ENCODE measurements at places on chromosomes 4 and X. TPM values are rescaled to one million over a fixed set of nuclear protein-coding genes. Genes with fewer than 3 reads are reported as not detected.

Gene DMRTC1B
- not detected for total RNA-seq

- H3K4me1 ChIP-seq, result no peaks in the 10 kb centered on the region
- no peak for DNase-seq
- H3K27ac ChIP-seq, result no peak overlapping the region
- no peaks in the 10 kb centered on the region for H3K36me3 ChIP-seq
- H3K4me3 ChIP-seq, result no peak overlapping the region
These were observed 270.8 kb downstream of the FSTL5 start for GRCh38 chr4:161892951-161893350.

DNA sequence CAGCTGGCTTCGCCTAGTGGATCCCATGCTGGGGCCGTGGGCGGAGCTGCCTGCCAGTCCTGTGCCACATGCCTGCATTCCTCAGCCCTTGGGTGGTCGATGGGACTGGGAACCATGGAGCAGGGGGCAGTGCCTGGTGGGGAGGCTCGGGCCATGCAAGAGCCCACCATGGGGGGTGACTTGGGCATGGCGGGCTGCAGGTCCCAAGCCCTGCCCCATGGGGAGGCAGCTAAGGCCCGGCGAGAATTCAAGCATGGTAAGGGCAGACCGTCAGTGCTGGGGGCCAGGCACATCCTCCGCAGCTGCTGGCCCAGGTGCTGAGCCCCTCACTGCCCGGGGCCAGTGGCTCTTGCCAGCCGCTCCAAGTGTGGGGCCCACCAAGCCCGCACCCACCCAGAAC is 262.6 kb downstream of the CENPC start:
- H3K27ac ChIP-seq, result no peak overlapping the region
- no peak for DNase-seq
- H3K27me3 ChIP-seq, result no peaks in the 10 kb centered on the region
- no peaks in the 10 kb centered on the region for H3K4me1 ChIP-seq
- no peak overlapping the region for H3K4me3 ChIP-seq
- H3K36me3 ChIP-seq, result no peaks in the 10 kb centered on the region

GRCh38 chr4:173526027-173526482 is 4.0 kb downstream of the HAND2 start:
- peak overlapping the region; percentile 21 for H3K4me3 ChIP-seq
- H3K27me3 ChIP-seq, result peaks cover 86% of the 10 kb centered on the region
- DNase-seq, result no peak
- H3K4me1 ChIP-seq, result peaks cover 16% of the 10 kb centered on the region
- peaks cover 17% of the 10 kb centered on the region for H3K36me3 ChIP-seq

DNA sequence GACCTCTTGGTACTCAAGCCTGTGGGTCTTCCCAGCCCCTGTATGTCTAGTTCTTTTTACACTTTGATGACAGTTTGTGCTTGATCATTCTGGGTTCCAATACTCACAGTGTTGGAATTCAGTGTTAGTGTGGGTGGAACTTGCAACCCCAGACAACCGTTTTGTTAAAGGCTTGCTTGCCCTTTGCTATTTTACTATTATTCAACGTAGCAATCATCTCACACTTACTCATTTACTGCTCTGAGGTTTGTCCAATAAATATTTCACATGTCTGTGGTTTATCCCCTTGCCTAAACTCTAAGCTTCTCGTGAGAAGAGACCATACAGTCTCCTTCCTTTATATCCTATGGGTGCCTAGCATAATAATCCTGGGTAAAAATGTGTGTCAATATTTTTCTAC is 15.3 kb downstream of the CCNG2 start:
- H3K4me1 ChIP-seq, result peaks cover 6% of the 10 kb centered on the region
- H3K27me3 ChIP-seq, result peaks cover 6% of the 10 kb centered on the region
- no peak for DNase-seq
- peaks cover 24% of the 10 kb centered on the region for H3K36me3 ChIP-seq

Gene PGAM4
- total RNA-seq, result not detected

GRCh38 chr4:174591243-174592021 is 69.1 kb upstream of the HPGD start:
- peaks cover 18% of the 10 kb centered on the region for H3K4me1 ChIP-seq
- peak overlapping the region; percentile 83 for H3K27ac ChIP-seq
- peak; percentile 31 for DNase-seq
- H3K36me3 ChIP-seq, result peaks cover 5% of the 10 kb centered on the region
- H3K27me3 ChIP-seq, result peaks cover 2% of the 10 kb centered on the region

Gene TREX2
- total RNA-seq, result 3.4 TPM

GRCh38 chr4:94757192-94758140 is at the start of gene BMPR1B:
TSS of gene BMPR1B (plus strand) at chr4:94757955. CDS start at chr4:95104425, 346,470 bp downstream.
- H3K4me1 ChIP-seq, result peaks cover 9% of the 10 kb centered on the region
- peak within 1 kb of the TSS; percentile 20 for H3K4me3 ChIP-seq
- no peaks in the 10 kb centered on the region for H3K36me3 ChIP-seq
- H3K27me3 ChIP-seq, result peaks cover 74% of the 10 kb centered on the region
- no peak within 1 kb of the TSS for H3K27ac ChIP-seq

GRCh38 chr4:156169011-156169410 is 215.3 kb upstream of the CTSO start:
- no peak for DNase-seq
- H3K36me3 ChIP-seq, result no peaks in the 10 kb centered on the region
- H3K4me3 ChIP-seq, result no peak overlapping the region

DNA sequence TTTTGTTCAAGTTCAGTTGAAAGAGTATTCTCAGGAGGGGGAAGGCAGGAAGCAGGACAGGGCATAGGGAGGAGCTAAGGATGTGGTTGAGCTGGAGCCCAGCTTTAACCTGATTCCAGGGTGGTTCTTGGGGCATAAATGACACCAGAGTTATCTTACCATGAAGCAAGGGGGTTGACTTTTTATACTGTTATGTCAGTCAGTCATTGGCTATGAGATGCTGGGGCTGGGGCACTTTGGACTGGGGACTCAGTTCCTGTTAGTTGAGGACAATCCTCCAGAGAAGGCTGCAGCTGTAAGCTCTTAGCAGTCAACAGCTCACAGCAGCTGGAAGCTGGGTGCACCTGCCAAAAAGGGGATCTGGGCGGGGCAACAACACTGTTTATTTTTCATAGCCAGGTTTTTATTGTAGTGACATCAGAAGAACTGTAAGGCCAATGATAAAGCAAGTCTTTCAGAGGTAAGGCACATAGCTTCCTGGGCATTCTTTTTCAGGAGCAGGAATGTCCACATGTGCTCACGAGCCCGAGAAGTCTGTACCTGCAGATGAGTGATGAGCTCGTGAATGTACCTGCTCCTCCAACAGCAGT is 78.5 kb downstream of the MID1IP1 start:
- peaks cover 18% of the 10 kb centered on the region for H3K4me1 ChIP-seq
- H3K27ac ChIP-seq, result peak overlapping the region; percentile 79
- H3K27me3 ChIP-seq, result no peaks in the 10 kb centered on the region
- DNase-seq, result peak; percentile 17
- no peaks in the 10 kb centered on the region for H3K36me3 ChIP-seq
- no peak overlapping the region for H3K4me3 ChIP-seq

- H3K4me1 ChIP-seq, result no peaks in the 10 kb centered on the region
- no peaks in the 10 kb centered on the region for H3K36me3 ChIP-seq
- H3K27ac ChIP-seq, result no peak overlapping the region
- no peak overlapping the region for H3K4me3 ChIP-seq
- DNase-seq, result no peak
These were observed 137.3 kb upstream of the ANXA10 start for GRCh38 chr4:167955006-167955405.

- DNase-seq, result no peak
- H3K4me1 ChIP-seq, result peaks cover 32% of the 10 kb centered on the region
- H3K27ac ChIP-seq, result peak overlapping the region; percentile 84
- H3K27me3 ChIP-seq, result no peaks in the 10 kb centered on the region
- H3K4me3 ChIP-seq, result no peak overlapping the region
- H3K36me3 ChIP-seq, result peaks cover 3% of the 10 kb centered on the region
These were observed 392.4 kb downstream of the UNC5C start for GRCh38 chr4:95156452-95156765.

GRCh38 chr4:168859888-168860694 is 150.0 kb downstream of the CBR4 start:
- no peaks in the 10 kb centered on the region for H3K27me3 ChIP-seq
- H3K4me3 ChIP-seq, result no peak overlapping the region
- H3K4me1 ChIP-seq, result peaks cover 23% of the 10 kb centered on the region
- peaks cover 2% of the 10 kb centered on the region for H3K36me3 ChIP-seq

All from activated CD4-positive, alpha-beta T cell treated with anti-CD3 and anti-CD28 coated beads, Interleukin-2, amount 10 ng/mL, durations not matched to agents 7 days and 5 days (primary cell).